ENCODE measurements at places on chromosomes 3 and 15.

DNA sequence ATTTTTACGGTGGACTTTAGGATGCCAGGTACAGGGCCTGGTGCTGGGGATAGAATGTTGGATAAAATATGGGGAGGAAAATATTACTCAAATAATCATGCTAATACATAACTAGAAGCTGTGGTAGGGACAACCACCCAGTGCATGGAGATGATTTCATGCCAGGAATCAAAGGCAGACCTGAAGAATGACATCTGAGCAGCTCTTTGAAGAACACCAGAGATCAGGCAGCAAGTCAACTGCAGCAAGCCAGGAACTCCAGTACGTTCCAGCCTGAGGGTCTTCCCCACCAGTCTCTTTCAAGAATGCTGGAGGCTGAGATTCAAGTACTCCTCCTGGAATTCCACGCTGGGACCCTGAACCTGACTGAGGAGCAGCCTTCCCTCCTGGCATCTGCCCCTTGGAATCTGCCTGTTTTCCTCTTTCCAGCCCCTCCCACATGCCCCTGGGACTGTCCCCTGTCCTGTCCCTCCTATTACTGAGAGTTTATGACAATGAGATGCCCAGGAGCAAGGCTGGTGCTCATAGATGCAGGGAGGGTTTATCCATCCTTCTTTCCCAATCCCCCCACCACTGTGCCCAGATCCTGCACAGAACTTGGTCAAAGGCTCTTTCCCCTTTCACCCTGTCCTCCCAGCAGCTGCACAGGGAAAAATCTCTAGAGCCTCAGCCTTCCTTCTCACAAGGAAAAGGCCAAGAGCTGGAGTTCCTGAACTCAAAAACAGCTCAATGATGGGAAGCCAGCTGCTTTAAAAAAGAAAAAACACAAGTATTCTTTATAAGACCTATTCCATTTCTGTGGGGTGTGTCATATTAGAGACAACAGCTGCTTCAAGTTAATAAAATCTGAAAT is 68.0 kb downstream of the PDZRN3 start:
- no peak for DNase-seq

DNA sequence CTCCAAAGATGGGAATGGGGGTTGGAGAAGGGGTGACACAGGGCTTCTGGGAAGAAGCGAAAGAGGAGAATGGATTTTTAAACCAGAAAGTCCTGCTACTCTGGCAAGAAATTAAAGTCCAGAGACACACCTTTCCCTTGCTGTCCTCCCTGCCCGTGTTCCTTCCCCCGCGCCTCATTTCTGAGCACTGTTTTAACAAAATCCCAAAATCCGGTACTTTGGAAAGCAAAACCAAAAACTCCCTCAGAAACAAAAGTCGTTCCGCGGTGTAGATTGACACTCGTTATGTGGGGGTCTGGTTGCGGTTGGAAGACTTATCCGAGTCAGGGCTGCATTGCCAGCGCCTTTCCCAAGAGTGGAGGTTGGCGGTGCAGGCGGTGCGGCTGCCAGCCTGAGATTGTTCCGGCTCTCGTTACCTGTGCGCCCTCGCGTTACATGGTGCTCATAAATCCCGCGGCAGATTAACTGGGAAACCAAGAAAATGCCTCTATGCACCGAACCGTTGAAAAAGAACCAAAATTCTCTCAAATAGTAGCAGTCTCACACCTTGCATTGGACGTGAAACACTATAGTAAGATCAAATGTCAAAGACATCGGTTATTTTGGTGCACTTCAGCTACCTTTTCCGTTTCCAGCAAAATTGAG is 217.7 kb downstream of the MEIS2 start:
- DNase-seq: no peak

GRCh38 chr15:42704492-42704926 is 32.4 kb downstream of the CDAN1 start:
- peak; percentile 52 for DNase-seq

GRCh38 chr15:22224241-22224671 is 143.9 kb downstream of the OR4M2 start:
- DNase-seq: no peak

DNA sequence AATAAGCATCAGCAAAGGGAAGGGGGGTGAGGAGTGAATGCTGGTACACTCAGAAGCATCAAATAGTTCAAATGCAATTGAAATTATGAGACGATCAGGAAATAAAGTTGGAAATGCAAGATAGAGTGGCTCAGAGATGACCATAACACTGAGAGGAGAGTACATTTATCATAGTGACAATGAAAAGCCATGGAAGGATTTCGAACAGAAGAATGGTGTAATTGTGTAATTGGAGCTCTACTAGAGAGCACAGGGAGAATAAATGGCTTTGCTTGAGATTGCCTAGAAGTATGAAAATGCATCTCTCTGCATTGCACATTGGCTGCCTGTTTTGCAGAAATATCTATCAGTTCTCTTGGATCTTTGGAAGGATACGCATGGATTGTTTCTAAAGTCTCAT is 163.3 kb downstream of the TP63 start:
- no peak for DNase-seq

DNA sequence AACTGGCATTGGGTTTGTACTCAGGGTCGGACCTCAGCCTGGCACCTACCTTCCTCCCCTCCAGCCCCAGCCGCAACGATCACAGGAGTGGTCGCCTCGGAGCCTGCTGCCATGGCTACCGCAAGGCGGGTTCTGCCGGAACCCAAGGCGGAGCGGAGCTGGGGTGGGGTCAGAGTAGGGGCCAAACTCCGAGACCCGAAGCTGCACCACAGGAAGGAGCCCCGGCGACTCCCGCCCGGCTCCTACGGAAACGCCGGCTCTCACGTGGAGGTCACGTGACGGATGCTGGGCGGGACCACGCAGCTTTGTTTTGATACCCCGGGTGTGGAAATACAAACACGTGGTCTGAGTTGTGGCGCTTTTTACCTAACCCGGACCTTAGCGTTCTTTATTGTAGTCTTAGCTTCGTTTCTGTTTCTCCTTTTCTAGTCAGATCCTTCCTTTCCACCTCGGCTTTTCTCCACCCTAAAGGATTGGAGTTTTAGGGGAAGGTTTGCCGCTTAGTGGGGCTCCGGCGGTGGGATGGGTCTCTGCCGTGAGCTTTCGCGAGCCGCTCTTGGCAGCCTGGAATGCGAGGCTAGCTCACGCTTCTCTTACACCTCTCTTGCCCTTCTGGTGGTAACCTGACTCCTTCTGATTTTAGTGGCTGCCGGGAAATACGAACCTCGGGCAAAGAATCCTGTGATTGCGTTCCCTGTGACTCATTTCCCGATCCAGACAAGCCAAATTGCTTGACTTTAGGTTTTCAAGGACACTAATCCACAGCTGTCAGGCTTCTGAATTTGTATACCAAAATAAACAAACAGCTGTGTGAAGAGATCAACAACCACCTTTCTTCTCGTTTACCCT is at the start of gene HSPBAP1:
HSPBAP1 (minus strand) TSS at position 264 of the 849 bp plus-strand sequence; CDS start at position 113, 151 bp downstream.
- no peak for DNase-seq

GRCh38 chr3:123535580-123535979 is 49.3 kb downstream of the HACD2 start:
- no peak for DNase-seq

- no peak for DNase-seq
Measured at GRCh38 chr15:25989327-25989726, 126.2 kb upstream of the ATP10A start.

GRCh38 chr3:126261037-126261436 is 80.7 kb upstream of the ALDH1L1 start:
- DNase-seq: no peak

DNA sequence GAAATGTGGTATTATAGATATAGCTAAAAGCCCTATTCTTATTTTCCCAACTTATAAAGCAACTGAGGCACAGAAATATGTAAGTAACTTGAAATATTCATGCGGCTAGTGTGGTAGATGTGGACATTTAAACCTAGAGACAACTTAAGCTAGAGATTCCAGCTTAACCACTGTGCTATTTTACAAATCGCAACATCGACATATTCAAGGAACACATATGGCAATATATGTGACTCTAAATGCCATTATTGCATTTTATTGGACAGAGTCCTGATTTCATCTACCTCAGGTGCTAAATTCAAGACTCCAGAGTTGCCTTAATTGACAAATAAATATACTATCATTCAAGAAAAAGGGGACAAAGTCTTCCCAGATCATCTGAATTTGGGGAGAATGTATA is 442.3 kb downstream of the NLGN1 start:
- DNase-seq: no peak

DNA sequence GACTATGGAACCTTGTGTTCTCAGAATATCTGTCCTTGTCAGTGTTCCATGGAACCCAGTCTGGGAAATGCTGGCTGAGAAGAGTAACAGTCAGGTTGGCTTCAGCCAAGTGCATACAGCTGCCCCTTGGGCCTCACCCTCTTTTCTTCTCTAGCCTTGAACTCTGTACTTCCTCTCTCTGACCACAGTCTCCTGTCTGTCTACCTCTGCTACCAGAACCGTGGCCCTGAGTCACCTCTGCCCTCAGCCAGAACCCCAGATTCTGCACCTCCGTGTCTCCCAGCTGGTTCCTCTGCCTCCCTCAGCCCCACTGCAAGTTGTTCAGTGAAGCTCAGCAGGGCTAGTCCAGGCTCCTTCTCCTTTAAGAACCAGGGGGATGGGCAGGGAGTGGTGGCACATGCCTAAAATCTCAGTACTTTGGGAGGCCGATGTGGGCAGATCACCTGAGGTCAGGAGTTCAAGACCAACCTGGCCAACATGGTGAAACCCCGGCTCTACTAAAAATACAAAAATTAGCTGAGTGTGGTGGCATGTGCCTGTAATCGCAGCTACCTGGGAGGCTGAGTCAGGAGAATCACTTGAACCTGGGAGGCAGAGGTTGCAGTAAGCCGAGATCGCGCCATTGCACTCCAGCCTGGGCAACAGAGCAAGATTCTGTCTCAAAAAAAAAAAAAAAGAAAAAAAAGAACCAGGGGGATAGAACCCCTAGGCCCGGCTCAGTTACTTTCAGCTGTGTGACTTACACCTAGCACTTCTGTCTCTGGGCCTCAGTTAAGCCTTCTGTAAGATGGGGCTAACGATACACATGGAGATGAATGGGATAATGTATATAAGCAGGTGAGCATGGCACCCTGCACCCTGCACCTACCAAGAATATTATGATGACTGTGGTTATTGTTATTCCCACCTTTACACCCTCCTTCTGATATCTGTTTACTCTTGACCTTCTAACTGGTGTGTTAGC is 24.3 kb upstream of the TATDN2 start:
- no peak for DNase-seq

GRCh38 chr3:27134171-27134796 is 234.9 kb downstream of the NEK10 start:
- peak; percentile 48 for DNase-seq

GRCh38 chr3:30503446-30503845 is 103.0 kb upstream of the TGFBR2 start:
- DNase-seq: no peak

- DNase-seq: no peak
Measured at GRCh38 chr3:122937745-122938144, 89.8 kb downstream of the SEMA5B start.

DNA sequence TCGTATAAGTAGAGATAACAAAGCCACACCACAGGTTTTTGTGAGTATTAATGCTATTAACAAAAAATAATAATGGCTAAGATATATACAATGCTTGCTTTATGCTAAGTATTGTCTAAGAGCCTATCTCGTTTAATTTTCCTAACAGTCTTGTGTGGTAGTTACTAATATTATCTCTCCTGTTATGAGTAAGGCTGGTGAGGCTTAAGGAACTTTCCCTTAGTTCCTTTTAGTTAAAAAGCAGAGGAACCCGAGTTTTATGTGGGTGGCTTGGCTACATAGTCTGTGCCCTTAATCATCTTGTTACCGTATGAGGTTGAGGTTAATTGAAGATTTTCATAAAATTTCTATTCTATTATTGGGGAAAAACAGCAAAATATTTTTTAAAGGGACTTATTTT is 218.4 kb downstream of the SOX2 start:
- no peak for DNase-seq

DNA sequence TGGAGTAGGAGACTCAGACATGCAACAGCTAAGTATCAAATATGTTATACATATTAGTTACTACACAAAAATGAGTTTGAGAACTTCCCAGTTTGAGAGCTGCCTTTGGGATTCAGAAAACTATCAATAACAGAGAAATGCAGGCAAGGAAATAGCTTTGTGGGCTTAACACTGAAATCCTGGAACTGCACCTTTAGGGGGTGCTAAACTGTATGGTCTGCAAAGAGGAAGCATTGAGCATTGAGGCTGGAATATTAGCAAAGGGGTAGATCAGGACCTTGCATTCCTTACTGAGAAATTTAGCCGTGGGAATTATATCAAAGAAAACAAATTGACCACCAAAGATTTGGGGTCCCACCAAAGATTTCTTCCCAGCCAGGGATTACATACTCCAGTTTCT is 580.0 kb downstream of the ZNF385D start:
- DNase-seq: no peak

DNA sequence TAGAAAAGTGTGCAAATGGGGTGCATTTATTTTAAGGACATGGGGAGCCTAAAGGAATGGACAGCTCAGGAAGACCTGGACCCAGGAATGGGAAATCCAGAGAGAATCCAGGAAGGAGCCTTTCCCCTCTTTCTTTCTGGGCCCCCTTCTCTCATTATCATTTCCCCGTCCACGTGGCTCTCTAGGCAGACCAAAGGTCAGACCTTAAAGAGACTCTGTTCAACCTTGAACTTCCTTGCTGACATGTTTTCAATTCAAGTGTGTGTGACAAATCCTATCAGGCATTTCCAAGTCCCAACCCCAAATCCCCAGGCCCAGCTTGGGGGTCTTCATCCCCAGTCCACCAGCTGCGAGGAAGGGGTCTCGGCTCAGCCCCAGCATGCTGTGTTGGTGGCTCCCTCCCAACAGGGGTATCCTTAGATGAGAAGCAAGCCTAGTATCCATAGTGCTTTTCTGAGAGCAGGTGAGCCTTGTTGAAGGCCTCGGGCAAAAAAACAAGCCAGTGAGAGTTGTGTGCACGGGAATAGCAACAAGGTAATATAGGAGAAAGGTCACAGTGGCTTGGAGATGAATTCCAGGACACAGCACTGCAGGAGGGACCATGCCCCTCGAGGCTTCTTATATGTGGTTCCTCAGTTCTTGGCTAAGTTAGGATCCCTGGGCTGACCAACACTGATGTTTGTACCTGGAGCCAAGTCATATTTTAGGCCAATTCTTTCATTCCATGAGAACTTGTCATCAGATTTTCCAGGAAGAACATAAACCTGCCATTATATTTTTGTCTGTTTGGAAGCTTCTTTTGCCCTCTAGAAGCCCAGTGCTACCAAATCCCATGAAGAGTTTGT is 130.0 kb downstream of the ASB7 start:
- no peak for DNase-seq

DNA sequence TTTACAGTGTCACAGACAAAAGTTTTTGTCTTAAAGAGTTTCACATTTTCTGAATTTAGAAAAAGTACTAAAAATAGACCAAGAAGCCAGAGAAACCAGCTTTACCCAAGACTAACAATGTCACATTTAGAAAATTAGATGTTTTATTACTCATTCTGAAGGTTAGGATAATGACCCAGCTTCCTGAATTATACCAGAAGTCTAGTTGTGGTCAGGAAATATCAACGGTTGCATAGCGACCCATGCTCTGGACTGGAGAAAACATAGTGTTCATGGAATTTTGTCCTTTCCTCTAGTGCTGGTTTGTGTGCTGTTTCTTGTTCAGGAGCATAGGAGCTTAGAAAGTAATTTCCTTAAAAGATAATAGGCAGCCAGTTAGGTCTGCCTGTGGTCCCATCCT is 59.0 kb downstream of the DPPA2 start:
- no peak for DNase-seq

GRCh38 chr15:37045859-37046740 is 54.2 kb downstream of the MEIS2 start:
- DNase-seq: peak; percentile 21

Data from amygdala (tissue), 56 donors.